Ureter (tissue), 1 donor: ENCODE measurements at places on chromosomes 1 and 21. TPM values are rescaled to one million over a fixed set of nuclear protein-coding genes. Genes with fewer than 3 reads are reported as not detected.

DNA sequence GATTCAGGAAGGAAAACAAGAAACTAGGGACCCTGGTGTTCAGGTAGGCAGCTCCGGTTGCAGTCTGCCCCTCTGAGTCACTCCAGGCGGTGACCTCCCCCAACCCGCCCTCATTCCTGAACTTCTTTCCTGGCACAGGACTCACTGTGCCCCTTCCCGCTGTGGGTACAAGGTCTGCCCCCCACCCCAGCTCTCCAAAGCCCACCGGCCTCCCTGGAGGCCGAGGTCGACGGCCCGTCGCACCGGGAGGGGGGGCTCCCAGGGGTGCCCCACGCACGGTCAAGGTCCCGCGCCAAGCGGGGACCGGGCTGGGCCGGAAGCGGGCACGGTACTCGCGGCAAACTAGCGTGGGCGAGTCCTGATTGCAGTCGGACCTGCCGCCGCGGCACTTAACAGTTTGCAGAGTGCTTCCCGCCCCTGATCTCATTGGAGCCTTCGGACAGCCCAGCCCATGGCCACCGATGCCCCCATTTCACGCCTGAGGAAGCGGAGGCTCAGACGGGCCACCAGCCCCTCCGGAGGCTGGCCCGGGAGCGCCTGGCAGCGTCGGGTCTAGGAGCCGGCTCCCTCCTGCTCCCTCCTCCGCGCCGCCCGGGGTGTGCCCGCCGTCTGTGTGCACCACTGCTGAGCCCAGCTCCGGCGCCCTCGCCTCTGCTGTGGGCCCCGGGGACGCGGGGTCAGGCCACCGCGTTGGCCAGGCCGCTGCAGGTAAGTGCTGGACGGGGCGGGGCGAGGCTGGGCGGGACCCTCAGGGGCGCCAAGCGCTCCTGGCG, at the start of gene GJB3:
Gene GJB3 (plus strand): TSS at position 144 of the 773 bp plus-strand sequence. CDS start 3,549 bp downstream, outside the sequence.
- peak; percentile 62 for DNase-seq

Gene PSRC1
- total RNA-seq: 3.1 TPM

Gene CR1L
- not detected for total RNA-seq

Gene TAS1R1
- total RNA-seq: not detected

DNA sequence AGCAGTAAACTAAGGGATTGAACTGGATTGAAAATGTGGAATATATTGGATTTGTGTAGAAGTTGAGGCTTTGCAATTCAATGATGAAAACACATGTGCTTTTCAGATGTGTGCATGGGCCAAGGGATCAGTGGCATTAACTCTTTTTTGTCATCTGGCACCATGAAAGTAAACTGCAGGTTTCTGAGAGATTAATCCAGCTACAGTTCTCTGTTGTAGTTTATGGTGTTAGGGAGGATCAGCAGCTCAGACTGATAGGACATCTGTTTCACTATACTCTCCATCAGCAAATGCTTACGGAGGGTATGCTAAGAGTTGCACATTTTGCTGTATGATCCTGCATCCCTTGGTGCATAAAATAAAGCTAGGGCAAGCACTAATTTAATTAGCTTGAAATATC, 82.6 kb downstream of the C1orf21 start:
- no peak for DNase-seq

- no peak for DNase-seq
Observed at GRCh38 chr1:19405761-19406487, 79.4 kb downstream of the CAPZB start.

Gene ELAPOR1
- 0.75 TPM for total RNA-seq

DNA sequence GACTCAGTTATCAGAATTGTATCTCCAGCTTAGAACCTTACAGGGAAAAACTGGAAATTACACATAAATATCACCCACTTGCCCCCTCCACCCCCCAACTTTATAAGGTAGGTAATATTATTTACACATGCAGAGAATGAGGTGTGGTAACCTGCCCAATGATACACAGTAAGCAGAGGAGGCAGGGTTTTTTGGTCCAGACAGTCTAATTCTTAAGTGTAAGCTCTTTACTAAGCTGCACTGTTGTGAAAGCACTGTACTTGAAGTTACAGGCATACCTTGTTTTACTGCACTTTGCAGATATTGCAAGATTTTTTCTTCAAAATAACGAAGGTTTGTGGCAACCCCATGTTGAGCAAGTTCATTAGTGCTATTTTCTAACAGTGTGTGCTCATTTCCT, 24.8 kb upstream of the MYOCOS start:
- DNase-seq: no peak

Gene CYP4A11
- not detected for total RNA-seq
